ENCODE measurements at places on chromosomes 1 and 21.

DNA sequence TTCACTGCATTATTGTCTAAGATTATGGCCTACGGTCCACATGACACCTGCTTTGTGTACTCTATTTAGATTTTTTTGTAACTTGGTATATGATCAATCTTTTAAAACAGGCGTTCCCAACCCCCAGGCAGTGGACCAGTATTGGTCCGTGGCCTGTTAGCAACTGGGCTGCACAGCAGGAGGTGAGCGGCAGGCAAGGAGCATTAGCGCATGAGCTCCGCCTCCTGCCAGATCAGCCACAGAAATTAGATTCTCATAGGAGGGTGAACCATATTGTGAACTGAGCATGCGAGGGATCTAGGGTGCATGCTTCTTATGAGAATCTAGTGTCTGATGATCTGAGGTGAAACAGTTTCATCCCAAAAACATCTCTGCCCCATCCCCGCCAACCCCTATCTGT, 228.4 kb upstream of the NR5A2 start:
- no peak for DNase-seq

GRCh38 chr1:179476484-179476883, 99.3 kb downstream of the NPHS2 start:
- DNase-seq = no peak

GRCh38 chr1:46487818-46488218, 1.8 kb upstream of the DMBX1 start:
- no peak for DNase-seq

DNA sequence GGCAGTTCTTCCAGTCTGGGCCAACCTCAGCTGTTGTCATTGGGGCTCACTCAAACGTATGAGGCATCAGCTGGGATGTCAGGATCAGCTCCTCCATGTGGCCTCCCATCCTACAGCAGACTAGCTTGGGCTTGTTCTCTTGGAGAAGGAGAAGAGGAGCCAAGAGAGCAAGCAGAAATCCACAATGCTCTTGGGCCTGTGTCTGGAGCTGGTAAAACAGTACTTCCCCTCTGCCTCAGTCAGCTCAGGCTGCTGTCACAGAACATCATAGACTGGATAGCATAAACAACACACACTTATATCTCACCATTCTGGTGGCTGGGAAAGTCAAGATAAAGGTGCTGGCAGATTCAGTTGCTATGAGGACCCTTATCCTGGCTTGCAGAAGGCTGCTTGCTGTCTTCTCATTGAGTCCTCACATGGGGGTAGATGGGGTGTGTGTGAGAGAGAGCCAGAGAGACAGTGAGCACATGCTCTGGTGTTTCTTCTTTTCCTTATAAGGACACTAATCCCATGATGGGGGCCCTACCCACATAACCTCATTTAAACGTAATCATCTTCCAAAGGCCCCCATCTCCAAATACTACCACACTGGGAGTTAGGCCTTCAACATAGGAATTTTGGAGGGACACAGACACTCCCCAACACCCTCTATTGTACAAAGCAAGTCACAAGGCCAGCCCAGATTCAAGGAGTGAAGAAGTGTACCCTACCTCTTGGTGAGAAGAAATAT, 16.3 kb upstream of the DNAJC6 start:
- DNase-seq = no peak

DNA sequence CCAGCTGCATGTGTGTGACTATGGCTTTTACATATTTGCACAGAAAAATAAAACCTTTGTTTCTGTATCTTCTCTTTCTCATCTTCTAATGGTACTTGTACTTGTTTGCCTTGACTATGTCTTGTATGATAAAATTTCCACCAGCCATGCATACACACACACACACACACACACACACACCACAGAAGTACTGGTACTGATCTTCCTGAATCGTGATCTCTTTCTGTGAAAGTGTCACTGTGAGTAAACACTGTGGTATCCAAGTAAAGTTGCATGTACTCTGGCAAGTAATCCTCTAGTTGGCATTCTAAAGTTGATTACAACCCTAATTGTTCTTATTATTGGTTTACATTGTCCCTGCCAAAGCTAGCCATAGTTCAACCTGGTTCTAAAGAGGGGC, 176.7 kb downstream of the CRB1 start:
- no peak for DNase-seq

DNA sequence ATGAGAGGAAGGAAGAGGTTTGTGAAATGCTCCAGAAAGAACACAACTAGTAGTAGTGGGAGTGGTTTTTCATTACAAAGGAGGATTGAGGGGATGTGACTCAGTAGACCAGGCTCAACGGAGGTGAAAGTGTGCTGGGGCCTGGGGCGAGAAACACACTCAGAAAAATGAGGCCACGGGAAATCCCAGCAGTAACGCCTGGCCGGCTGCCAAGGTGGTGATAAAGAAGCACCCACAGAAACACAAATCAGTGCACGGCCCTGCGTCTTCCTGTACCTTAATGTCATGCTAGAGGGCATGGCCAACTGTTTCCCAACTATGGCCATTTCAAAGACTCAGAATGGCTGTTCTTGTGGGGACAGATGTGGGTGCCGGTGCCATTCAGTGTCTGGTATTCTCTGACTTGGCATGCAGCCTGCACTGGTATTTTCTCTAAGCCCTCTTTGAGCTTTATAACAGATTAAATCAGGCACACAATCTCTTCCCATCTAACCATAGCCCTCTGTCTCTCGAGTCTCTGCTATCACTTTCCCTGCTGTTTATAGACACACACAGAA, 38.2 kb downstream of the URB2 start:
- no peak for DNase-seq

DNA sequence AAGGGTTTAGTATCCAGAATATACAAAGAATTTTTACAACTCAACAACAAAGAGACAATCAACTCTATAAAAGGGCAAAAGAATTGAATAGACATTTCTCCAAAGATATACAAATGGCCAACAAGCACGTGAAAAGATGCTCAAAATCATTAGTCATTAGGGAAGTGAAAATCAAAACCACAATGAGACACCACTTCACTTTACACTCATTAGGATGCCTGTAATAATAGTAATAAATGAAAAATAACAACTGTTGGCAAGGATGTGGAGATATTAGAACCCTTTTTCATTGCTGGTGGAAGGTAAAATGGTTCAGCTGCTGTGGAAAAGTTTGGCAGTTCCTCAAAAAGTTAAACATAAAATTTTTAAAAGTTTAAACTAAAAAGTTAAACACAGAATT, 7.0 kb upstream of the ABCD3 start:
- no peak for DNase-seq

- DNase-seq = no peak
Observed at GRCh38 chr1:94095744-94096469, 25.0 kb downstream of the ABCA4 start.

DNA sequence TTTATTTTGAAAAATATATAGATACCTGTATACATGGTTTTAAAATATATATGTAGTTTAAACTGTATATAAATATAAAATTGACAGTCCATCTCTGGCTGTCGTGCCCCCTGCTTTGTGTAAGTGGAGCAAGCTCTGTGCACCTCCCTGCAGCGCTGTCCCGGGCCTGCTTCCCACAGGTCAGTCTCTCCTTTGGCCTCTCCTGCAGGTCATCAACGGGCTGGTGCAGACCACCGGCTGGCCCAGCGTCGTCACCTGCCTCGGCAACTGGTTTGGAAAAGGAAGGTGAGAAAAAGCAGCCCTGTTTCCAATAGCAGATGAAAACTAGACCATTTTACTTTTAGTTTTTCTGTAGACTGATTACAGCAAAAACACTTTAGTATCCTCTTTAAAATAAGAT, 28.5 kb downstream of the SLC37A1 start:
- DNase-seq = no peak

DNA sequence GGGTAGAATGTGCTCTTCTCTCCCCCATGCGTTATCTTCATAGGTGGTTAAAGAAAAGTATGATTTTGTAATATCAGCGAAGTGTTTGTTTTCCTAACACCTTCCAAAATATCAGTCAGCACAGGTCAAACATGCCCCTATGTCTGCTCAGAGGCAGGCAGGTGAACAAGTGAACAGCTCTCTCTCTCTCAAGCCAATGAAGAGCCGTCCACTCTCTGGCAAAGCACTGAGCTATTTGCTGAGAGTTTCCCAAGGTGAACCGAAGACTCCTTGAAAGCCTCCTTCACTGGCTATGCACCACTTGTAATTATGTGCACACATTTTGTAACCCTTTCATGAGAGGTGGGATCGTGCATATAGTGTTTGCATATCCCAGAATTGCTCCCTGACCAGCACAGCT, 47.7 kb downstream of the ST6GALNAC3 start:
- no peak for DNase-seq

DNA sequence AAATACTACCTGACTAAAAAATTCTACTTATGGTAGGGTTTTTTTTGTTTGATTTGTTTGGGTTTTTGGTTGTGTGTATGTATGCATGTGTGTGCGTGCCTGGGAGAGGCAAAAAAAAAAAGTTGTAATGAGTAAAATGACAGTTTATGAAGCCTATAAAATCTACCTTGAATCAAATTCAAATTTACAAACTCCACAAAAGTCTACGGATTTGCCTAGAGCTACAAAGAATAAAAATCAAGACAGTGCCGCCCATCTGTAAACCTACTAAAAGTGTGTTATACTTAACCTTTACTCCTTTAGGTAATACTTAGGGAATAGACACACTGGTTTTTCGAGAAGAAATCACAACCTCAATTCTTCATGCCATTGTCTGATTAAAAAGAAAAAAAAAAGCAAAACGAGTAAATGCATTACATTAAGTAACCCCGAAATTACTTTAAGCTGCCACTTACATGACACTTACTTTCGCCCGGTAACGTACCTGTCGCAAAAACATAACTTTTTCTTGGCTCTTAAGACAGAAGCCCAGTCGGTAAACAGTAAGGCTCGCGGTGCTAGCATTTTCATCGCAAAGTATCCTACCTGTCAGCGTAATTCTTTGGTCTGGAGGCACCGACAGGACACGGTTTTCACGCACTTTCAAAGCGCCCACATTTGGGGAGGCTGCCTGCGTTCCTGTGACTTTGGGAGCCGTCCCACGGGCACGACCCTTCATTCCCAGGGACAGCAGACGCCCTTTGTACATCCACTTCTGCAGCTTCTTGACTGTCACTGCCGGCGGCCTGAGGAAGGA, 951 bp downstream of the SYDE2 start:
- DNase-seq = no peak

All from NCI-H1092 treated with DMSO at 0.1 percent for 48 hours (cell line).